Activated CD4-positive, alpha-beta T cell treated with anti-CD3 and anti-CD28 coated beads, Interleukin-2, amount 10 ng/mL, durations not matched to agents 24 days and 14 days (primary cell): ENCODE measurements at places on chromosomes 3 and 15. TPM values are rescaled to one million over a fixed set of nuclear protein-coding genes. Genes with fewer than 3 reads are reported as not detected.

P3H2 gene
- total RNA-seq = not detected in 2 replicates

POTEB3 gene
- total RNA-seq = not detected in 2 replicates

MAP6D1 gene
- 1.4 and 2.1 TPM in 2 replicates for total RNA-seq

GUCA1C gene
- not detected in 2 replicates for total RNA-seq

CGNL1 gene
- total RNA-seq = not detected in 2 replicates

NR1I2 gene
- total RNA-seq = 0.16 and 0.17 TPM in 2 replicates

CXCR6 gene
- total RNA-seq = 15.2 TPM in 2 replicates

CACNA2D3 gene
- not detected in 2 replicates for total RNA-seq

CLSTN2 gene
- not detected in 2 replicates for total RNA-seq

POPDC2 gene
- total RNA-seq = 0.63 and 0.66 TPM in 2 replicates

STAC gene
- total RNA-seq = not detected in 2 replicates

SRGAP3 gene
- 0.40 and 0.45 TPM in 2 replicates for total RNA-seq

GPR62 gene
- total RNA-seq = not detected in 2 replicates

IL17RB gene
- total RNA-seq = 1.3 and 2.2 TPM in 2 replicates

TMEM158 gene
- 0.44 and 0.66 TPM in 2 replicates for total RNA-seq

PTPRG gene
- total RNA-seq = 4.2 and 4.6 TPM in 2 replicates

CSTA gene
- not detected in 2 replicates for total RNA-seq

C3orf20 gene
- 0.19 and 0.28 TPM in 2 replicates for total RNA-seq

KLHL6 gene
- total RNA-seq = 44.9 and 47.1 TPM in 2 replicates

TMEM40 gene
- not detected in 2 replicates for total RNA-seq

CCR9 gene
- total RNA-seq = not detected in 2 replicates

UROC1 gene
- total RNA-seq = not detected in 2 replicates

CCDC54 gene
- not detected in 2 replicates for total RNA-seq

CYB561D2 gene
- 23.9 and 27.0 TPM in 2 replicates for total RNA-seq

GOLGA8R gene
- total RNA-seq = 1.3 and 1.5 TPM in 2 replicates

NPRL2 gene
- total RNA-seq = 38.1 and 43.0 TPM in 2 replicates
